Right ventricle myocardium superior (tissue), 1 donor: ENCODE measurements at places on chromosomes 1 and 21. TPM values are rescaled to one million over a fixed set of nuclear protein-coding genes. Genes with fewer than 3 reads are reported as not detected.

GRCh38 chr1:9705337-9706093 lies 54.0 kb downstream of the PIK3CD start:
- no peak for DNase-seq

- peak; percentile 86 for DNase-seq
Measured at GRCh38 chr1:109776911-109777310, 13.2 kb upstream of the EPS8L3 start.

Gene HCRTR1
- total RNA-seq: 0.46 TPM

Gene DIO1
- total RNA-seq: not detected

Gene NHLH2
- total RNA-seq: not detected

Gene DIPK1A
- 7.0 TPM for total RNA-seq
